ENCODE measurements at places on chromosomes 7 and 10.

DNA sequence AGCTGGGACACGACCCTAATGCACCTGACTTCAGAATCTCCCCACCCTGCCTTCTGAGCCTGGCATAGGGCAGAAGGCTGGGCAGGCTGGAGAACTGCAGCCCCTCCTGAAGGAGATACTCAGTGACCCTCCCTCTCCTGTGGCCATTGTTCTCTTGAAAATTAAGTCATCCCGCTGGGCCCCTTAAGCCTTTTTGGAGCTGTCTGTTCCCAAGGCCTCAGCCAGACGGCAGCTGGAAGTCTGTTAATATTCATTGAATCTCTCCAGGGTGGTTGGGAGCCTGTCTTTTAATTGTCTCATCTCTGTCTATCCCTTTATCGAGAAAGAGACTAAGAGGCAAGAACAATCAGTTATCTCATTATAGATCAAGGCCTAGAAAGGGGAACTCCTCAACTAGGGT, 118.1 kb upstream of the PCBD1 start:
- DNase-seq, result no peak

DNA sequence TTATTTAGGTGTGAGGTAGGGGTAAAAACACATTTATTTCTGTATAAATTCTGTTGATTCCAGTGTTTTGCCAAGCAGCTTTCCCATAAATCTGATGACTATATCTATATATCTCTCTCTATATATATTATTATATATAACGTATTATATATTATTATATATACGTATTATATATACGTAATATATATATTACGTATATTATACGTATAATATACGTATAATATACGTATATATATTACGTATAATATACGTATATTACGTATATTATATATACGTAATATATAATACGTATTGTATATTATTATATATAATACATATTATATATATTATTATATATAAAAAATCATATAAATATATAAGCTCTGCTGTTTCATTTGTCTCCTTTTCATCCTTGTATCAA, 163.5 kb downstream of the GPR158 start:
- no peak for DNase-seq

DNA sequence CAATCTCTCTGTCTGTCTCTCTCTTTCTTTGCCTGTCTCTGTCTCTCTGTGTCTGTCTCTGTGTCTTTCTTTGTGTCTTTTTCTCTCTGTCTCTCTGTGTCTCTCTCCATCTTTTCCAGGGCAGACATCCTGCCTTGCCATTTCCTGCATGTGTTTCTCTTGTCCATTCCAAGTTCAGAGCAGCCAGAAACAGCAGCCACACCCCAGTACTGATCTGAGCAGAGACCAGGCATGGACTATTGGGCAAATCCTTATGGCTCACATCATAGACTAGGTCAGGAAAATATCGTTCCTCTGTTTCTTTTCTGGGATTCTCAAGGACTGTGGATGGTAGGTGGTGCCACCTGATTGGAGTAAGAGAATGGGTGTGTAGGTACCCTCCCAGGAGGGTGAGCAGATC, 95.8 kb downstream of the RAMP3 start:
- no peak for DNase-seq

GRCh38 chr10:89679986-89680385, 21.4 kb upstream of the KIF20B start:
- no peak for DNase-seq

DNA sequence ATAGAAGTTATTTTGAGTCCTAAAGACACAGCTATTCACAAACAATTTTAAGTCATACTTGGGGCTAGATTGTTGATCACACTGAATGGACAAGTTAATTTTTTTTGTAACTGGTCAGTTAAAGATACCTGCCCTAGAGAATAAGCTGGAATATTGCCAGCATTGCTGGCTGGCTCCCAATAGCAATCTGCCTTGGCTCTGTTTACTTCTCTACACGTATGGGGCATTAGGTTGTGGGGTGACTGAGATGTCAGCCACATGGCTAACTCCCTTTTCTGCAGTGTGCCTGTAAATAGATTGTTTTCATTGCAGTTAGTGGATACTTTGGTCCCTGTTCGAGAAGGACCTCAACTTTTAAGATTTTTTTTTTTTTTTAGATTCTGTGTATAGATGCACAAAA, 128.2 kb downstream of the SEMA3E start:
- DNase-seq, result no peak

DNA sequence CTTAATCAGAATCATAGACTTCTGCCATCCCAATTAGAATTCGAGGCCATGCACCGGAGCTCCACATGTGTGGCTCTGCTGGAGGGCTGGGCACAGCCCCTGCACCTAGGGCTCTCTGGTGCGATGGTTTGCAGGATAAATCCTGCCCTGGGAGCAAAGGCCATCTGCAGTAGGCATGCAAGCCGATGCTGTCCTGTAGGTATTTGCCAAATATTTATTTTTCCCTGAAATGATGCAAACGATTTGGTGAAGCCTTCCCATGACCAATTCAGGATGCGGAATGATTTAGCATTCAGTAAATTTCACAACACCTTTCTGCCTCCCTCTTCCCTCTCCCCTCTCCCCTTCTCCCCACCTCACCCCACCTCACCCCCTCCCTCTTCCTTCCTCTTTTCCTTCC, 170.6 kb downstream of the EBF3 start:
- DNase-seq, result no peak

GRCh38 chr10:110992006-110992800, 72.8 kb downstream of the SHOC2 start:
- no peak for DNase-seq
